ENCODE measurements at places on chromosomes 13 and 19. TPM values are rescaled to one million over a fixed set of nuclear protein-coding genes. Genes with fewer than 3 reads are reported as not detected.

- no peak for ATAC-seq
These were observed 69.9 kb downstream of the TBC1D4 start for GRCh38 chr13:75411924-75412537.

DNA sequence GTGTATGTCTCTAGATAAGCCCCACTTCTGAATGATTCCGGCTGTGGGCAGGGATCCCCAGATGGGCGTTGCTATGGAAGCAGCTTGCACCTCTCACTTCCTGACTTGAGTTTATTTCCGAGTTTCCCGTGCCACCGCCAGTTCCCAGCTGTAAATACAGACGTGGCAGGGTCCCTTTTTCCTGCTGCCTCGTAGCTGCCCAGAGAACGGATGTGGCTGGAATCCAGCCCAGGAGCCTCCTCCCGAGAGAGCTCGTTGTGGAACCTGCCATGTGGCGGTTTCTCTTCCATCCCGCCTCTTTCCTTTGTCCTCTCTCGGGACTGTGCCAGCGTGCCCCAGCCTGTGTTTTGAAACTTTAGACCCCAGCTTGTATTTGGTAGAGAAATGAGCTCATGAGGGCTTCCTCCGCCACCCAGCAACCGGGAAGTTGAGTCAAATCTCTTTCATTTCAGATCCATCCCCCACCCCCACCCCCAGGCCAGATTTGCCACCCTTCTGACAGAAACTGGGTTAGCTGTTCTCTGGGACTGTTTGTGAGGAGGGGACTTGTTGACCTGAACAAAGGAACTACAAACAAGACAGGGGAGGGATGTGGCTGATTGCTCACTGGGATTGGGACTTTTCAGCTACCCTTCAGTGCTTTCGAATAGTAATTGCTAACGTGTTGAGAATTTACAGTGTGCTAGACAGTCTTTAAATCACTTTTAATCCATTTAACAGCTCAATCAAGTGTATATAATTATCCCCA is 96.6 kb downstream of the SIPA1L3 start:
- peak; percentile 44 for ATAC-seq

- ATAC-seq: no peak
These were observed 56.2 kb upstream of the ARHGEF7 start for GRCh38 chr13:111058796-111059506.

DNA sequence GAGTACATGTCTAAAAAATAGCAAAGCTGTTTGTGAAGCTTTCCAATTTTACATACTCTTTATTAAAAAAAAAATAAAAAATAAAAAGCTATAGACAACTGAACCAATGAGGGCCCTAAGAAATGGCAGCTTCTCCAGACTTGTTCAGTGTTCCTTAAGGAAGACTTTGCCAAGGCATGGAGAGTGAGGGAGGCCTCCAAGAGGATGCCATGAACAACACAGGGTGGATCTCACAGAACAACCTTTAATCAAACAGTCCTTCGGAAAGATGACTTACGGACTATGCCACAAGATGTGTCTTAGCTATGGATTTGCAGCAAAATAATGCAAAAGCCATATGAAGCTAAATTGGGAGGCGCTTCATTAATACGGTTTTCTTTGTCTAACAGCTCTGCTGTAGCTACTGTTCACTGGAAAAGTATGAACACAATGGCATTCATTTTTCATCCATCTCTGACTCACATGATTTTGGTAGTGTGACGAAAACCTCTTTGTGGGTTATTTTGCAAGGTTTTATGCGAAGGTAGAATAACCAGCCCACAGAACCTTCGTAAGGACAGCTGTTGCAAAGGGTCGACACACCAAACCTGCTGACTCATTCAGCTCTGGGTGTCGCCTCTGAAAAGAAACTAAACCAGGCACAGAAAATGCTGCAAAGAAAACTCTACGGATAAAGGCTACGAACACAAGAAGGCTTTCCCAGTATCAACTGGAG is 27.7 kb downstream of the EFNB2 start:
- peak; percentile 51 for ATAC-seq

DNA sequence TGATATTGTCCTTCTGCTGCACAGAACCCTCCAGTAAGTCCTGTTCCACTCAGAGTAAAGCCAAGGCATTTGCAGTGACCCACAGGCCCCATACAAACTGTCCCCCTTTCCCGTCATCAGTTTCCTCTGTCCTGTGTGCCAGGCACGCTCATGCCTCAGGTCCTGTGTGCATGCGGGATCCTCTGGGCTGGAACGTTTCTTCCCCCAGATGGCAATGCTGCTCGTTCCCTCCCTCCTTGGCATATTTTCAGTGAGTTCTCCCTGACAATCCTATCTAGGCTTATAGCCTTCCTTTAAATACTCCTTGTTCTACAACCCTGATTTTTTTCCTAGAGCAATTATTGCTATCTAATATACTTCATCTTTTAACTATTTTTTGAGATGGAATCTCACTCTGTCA is 5.7 kb downstream of the OPA3 start:
- ATAC-seq: no peak

DNA sequence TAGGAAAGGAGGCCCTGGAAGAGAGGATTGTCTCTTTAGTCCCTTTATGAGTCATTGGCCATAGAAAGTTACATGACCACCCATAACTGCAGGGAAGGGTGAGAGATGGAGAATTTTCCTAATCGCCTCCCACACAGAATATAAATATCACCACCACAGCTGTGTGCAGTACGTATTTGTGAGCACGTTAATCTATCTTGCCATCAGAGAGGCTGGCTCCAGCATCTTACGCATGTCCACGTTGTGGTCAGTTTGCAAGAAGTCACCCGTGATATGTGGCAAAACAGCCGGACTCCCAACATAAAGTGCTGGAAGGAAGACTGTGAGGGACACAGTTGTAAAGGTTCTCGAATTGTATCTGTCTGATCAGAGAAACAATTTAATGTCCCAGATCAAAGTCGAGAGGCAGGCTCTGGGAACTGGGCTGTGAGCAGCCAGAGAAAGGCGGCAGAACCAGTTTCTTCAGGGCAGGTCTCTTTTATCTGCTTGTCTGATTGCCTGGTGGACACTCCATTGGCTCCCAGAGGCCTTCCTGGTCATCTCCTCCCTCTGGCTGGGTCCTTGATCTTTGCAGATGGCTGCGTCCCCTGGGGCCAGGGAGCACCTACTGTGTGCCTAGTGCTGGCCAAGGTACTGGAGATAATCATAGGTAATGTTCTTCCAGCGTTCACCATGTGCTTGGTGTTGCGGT is 74.9 kb downstream of the SIPA1L3 start:
- no peak for ATAC-seq

DNA sequence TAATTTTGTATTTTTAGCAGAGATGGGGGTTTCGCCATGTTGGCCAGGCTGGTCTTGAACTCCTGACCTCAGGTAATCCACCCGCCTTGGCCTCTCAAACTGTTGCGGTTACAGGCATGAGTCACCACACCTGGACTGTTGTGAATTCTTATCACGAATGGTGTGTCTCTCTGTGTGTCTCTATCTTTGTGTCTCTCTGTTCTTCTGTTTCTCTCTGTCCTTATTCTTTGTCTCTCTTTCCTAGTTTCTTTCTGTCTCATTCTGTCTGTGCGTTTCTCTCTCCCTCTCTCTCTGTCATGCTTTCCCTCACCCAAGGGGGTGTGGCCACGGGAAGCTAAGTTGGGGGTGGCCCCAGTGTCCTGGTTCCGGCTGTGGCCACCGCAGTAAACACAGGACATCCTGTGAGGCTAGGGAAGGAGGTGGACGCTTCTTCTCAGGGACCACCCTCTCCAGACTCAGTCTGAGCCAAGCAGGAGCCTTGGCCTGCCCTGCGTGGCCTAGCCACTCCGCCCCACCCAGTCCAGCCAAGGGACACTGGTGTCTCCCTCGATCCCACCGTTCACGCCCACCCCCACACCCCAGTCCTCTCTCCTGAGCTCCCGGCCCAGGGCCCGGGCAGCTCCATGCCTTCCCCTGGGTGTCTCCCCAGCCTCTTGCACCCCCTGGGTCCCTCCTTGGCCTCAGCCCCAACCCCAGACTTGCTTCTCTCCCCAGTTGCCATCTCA is 3.9 kb upstream of the PRX start:
- no peak for ATAC-seq

DNA sequence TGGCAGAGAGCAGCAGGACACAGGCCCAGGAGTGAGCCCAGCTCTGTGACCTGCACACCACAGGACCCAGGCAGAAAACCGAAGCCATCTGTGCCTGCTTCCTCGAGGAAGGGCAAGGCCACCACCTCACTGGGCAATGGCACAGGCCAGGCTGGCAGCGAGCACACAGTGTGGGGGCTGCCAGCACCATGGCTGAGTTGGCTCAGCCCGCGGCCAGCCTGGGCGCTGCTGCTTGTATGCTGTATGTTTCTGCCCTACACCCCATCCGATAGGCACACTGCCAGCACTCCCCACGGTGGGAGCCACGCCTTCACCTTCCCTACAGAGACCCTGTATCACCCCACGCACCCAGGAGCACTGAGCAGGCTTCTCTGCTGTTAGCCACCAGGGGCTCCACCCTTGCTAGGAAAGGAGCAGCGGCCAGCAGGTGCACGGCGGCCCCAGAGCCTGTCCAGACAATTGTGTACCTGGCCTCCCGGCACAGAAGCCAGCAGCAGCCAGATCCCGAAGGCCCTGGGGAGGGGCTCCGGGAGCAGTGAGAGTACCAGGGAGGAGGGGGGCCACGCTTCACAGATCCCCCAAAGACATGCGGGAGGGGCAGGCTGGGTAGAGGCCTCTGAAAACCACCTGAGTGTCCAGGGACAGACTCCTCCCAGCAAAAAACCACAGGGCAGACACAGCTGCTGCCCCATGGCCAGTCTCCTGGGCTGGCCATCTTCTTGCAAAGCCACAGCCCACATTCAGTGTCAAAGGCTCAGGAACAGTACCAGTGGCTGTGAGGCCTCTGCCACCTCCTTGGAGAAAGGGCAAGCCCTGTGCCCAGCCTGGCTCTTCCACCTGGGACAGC is 56.1 kb downstream of the MLLT1 start:
- ATAC-seq: no peak

DNA sequence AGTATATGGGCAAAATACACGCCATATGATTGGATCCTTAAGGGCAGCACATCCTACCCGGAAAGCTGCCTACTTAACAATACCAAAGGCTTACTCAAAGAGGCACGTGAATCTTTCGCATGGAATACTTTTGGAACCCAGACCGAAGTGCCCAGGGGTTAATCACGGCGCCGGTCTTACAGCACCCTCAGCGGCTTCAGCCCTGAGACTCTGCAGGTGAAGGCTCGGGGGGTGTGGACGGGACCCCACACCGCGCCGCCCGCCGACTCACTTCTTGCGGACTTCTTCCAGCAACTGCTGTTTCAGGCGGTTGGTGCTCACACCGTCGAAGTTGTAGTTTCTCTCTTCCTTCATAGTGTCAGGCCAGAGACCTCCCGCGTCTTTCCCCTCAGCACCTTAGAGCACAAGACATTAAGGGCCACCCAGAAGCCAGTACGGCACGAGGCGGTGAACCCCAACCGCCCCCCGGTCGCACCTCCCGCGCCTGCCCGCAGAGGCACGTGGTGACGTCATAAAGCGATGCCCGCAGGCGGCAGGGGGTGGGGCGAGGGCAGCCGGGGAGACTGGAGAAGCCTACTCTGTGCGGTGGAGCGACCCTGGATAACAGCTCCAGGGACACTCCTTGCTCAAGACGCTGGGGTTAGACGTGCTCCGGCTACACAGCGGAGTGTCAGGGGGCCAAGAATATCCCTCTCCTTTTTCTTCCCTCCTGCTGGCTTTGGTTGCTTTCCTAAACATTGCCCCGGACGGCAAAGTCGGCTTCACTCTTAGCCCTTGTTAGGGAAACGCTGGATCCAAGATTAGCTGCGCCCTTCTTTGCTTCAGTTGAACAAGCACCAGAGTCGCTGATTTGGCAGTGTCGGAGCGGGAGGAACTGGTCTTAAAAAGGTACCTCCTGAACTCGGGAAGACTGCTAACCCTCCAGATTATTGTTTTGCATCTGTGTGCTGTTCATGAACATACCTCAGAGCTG is at the start of gene CCDC169:
Gene CCDC169, minus strand, starts transcription at position 449 of the 973 bp plus-strand sequence. Its CDS starts 95 bp downstream, at position 354.
- ATAC-seq: peak; percentile 89

GRCh38 chr19:49017666-49018351 is 918 bp upstream of the LHB start:
- ATAC-seq: peak; percentile 70

DNA sequence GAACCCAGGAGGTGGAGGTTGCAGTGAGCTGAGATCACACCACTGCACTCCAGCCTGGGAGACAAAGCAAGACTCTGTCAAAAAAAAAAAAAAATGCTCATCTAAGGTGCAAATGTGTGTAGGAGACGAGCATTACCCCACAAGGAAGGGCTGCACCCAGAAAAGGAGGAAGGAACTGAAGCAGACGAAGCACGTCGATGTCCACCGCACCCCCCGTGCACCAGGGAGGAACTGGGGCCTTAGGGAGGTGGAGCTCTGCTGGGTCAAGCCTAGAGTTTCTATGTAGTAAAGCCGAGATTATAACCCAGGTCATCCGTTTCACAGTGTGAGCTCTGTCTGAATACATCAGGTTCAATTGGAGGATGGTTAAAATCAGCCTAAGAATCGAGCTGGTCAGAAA is 1.1 kb downstream of the VSTM1 start:
- ATAC-seq: no peak

DNA sequence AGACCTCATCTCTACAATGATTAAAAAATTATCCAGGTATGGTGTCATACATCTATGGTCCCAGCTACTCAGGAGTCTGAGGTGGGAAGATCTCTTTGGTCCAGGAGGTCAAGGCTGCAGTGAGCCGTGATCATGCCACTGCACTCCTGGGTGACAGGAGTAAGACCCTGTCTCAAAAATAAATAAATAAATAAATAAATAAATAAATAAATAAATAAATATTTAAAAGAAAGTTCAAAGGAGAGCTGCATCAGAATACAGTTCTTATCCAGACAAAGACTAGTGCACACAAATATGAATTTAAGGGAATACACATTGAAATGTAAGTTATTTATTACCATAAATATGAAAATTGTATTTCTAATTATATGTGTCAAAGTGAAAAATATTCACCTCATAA is 624.9 kb downstream of the SLITRK6 start:
- no peak for ATAC-seq

GRCh38 chr19:54380897-54381296 is 16.2 kb upstream of the LAIR1 start:
- ATAC-seq: no peak

GRCh38 chr13:108363666-108364065 is 94.1 kb downstream of the TNFSF13B start:
- no peak for ATAC-seq

GRCh38 chr13:98075048-98075447 is 67.8 kb upstream of the FARP1 start:
- ATAC-seq: no peak

- ATAC-seq: no peak
These were observed 11.7 kb downstream of the PLIN4 start for GRCh38 chr19:4506449-4507149.

GRCh38 chr19:13012390-13012689 is 17.1 kb downstream of the NFIX start:
- ATAC-seq: no peak

GRCh38 chr19:16850133-16850532 is 20.9 kb downstream of the SIN3B start:
- no peak for ATAC-seq

GRCh38 chr19:14411938-14412245 is 7.2 kb downstream of the DDX39A start:
- no peak for ATAC-seq

The PBX4 gene
- 0.42 TPM for total RNA-seq

The KLC3 gene
- not detected for total RNA-seq

The TMEM272 gene
- total RNA-seq: not detected

The RNF225 gene
- total RNA-seq: not detected

The PSPN gene
- 1.2 TPM for total RNA-seq

The GIPC3 gene
- total RNA-seq: 2.5 TPM

The NLRP11 gene
- total RNA-seq: not detected

The GSX1 gene
- total RNA-seq: not detected

The FAM83E gene
- total RNA-seq: 1.5 TPM

The KLK12 gene
- total RNA-seq: 1.2 TPM

The IRF3 gene
- total RNA-seq: 68.6 TPM

Measured in gastroesophageal sphincter (tissue), 4 donors.